ENCODE measurements at places on chromosomes 13 and 19. TPM values are rescaled to one million over a fixed set of nuclear protein-coding genes. Genes with fewer than 3 reads are reported as not detected.

ZNF552 gene
- total RNA-seq = 4.4 TPM

KLK15 gene
- total RNA-seq = not detected

DAND5 gene
- total RNA-seq = not detected

PNMA8A gene
- total RNA-seq = 0.77 TPM

CLEC11A gene
- total RNA-seq = 87.7 TPM

TMEM86B gene
- total RNA-seq = 1.5 TPM

CLIP3 gene
- 2.5 TPM for total RNA-seq

SOX21 gene
- total RNA-seq = not detected

FCGBP gene
- total RNA-seq = 0.38 TPM

GZMM gene
- total RNA-seq = 0.28 TPM

CDX2 gene
- total RNA-seq = not detected

CD79A gene
- 0.19 TPM for total RNA-seq

KLC3 gene
- 0.19 TPM for total RNA-seq

IGSF23 gene
- 0.19 TPM for total RNA-seq

ICAM1 gene
- 23.1 TPM for total RNA-seq

CEACAM4 gene
- not detected for total RNA-seq

ZNF763 gene
- 1.2 TPM for total RNA-seq

NCLN gene
- 76.9 TPM for total RNA-seq

SHISA7 gene
- total RNA-seq = not detected

GPC5 gene
- 0.19 TPM for total RNA-seq

ZNF443 gene
- total RNA-seq = 3.8 TPM

Data from regular cardiac myocyte (primary cell).